Daoy (cell line): ENCODE measurements at places on chromosomes 6 and 20. TPM values are rescaled to one million over a fixed set of nuclear protein-coding genes. Genes with fewer than 3 reads are reported as not detected.

The DBNDD2 gene
- total RNA-seq, result 5.8 and 7.3 TPM in 2 replicates

The FAM217A gene
- total RNA-seq, result not detected in 2 replicates

The CYB5R4 gene
- 50.9 and 52.6 TPM in 2 replicates for total RNA-seq

The KIFC1 gene
- total RNA-seq, result 122 and 148 TPM in 2 replicates

The SLC29A1 gene
- total RNA-seq, result 14.7 and 20.4 TPM in 2 replicates

The TRIM40 gene
- not detected in 2 replicates for total RNA-seq

The DPPA5 gene
- total RNA-seq, result not detected in 2 replicates

The LY6G6F gene
- total RNA-seq, result not detected in 2 replicates

The DUSP15 gene
- total RNA-seq, result 1.9 and 4.2 TPM in 2 replicates

The KIAA1755 gene
- 0.30 and 1.0 TPM in 2 replicates for total RNA-seq

The SUN5 gene
- not detected in 2 replicates for total RNA-seq

The FRS3 gene
- total RNA-seq, result 0.74 and 2.3 TPM in 2 replicates

The RAET1L gene
- 0.36 and 1.1 TPM in 2 replicates for total RNA-seq

The ZNF831 gene
- total RNA-seq, result not detected in 2 replicates

The FOXA2 gene
- 0.33 and 0.57 TPM in 2 replicates for total RNA-seq

The CFB gene
- total RNA-seq, result 0.18 and 0.86 TPM in 2 replicates

The SLC17A3 gene
- not detected in 2 replicates for total RNA-seq

The MATN4 gene
- not detected in 2 replicates for total RNA-seq

The SLCO4A1 gene
- 15.4 and 16.3 TPM in 2 replicates for total RNA-seq

The CALHM5 gene
- 2.7 and 3.2 TPM in 2 replicates for total RNA-seq

The RNF217 gene
- 13.6 and 39.7 TPM in 2 replicates for total RNA-seq

The KHDC1L gene
- total RNA-seq, result 0.83 TPM in 1 of 2 replicates, not detected in the other

The AVP gene
- not detected in 2 replicates for total RNA-seq

The SPATS1 gene
- total RNA-seq, result not detected in 2 replicates

The CSNK2A1 gene
- total RNA-seq, result 123 and 154 TPM in 2 replicates

The CDSN gene
- not detected in 2 replicates for total RNA-seq

The PPIL6 gene
- total RNA-seq, result 3.8 and 4.5 TPM in 2 replicates

The FAM209B gene
- not detected in 2 replicates for total RNA-seq

The PRR18 gene
- total RNA-seq, result 3.2 TPM in 1 of 2 replicates, not detected in the other

The CST4 gene
- total RNA-seq, result not detected in 2 replicates

The GTF2H4 gene
- 12.6 and 13.7 TPM in 2 replicates for total RNA-seq

The IMPG1 gene
- total RNA-seq, result not detected in 2 replicates

The CRISP2 gene
- 0.23 and 1.1 TPM in 2 replicates for total RNA-seq

The PMEPA1 gene
- total RNA-seq, result 11.0 and 12.2 TPM in 2 replicates

The STK38 gene
- 22.2 and 31.6 TPM in 2 replicates for total RNA-seq

The SLC12A5 gene
- total RNA-seq, result 0.54 TPM in 1 of 2 replicates, not detected in the other

The ZSCAN9 gene
- total RNA-seq, result 17.8 and 21.7 TPM in 2 replicates

The OR12D3 gene
- total RNA-seq, result not detected in 2 replicates

The SLC22A2 gene
- 0.60 and 1.1 TPM in 2 replicates for total RNA-seq

The TMEM244 gene
- 2.7 TPM in 1 of 2 replicates, not detected in the other for total RNA-seq

The PTPRT gene
- not detected in 2 replicates for total RNA-seq

The PPARD gene
- total RNA-seq, result 2.9 and 5.6 TPM in 2 replicates

The FAM229B gene
- 29.6 and 31.6 TPM in 2 replicates for total RNA-seq

The GMPR gene
- total RNA-seq, result 6.0 and 6.5 TPM in 2 replicates

The C6orf141 gene
- total RNA-seq, result 7.3 and 13.2 TPM in 2 replicates

The SNAI1 gene
- total RNA-seq, result 1.3 and 1.7 TPM in 2 replicates

The PKIB gene
- total RNA-seq, result 23.7 and 29.1 TPM in 2 replicates

The YWHAB gene
- total RNA-seq, result 58.3 and 62.8 TPM in 2 replicates

The RHAG gene
- not detected in 2 replicates for total RNA-seq

The TSPO2 gene
- not detected in 2 replicates for total RNA-seq

The BMP7 gene
- total RNA-seq, result 11.5 and 12.7 TPM in 2 replicates

The PPP1R3G gene
- total RNA-seq, result 0.18 and 0.23 TPM in 2 replicates

The COL21A1 gene
- 0.06 TPM in 1 of 2 replicates, not detected in the other for total RNA-seq

The BHLHE23 gene
- total RNA-seq, result not detected in 2 replicates
